ENCODE measurements at places on chromosomes 13 and 19.

DNA sequence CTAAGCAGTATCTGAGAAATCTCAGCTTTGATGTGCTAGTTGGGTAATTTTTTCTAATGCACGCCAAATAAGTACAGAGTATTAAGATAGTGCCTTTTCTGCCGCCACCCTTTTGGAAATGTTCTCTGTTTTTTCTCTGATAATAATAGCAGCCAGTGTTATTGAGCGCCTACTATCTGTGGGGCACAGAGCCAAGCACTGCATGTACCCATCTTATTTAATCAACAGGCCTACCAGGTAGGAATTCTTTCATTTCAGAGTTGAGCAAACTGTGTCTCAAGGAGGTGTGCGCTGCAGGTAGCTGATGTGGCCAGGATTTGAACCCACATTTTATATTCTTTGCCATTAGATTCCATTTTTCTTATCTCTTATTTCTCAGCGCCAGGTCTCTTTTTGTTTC is 1.4 kb downstream of the EPN1 start:
- no peak for DNase-seq

- DNase-seq = no peak
Observed at GRCh38 chr13:32024750-32025149, 6.8 kb upstream of the FRY start.

GRCh38 chr19:44539236-44539826 is 9.9 kb upstream of the CEACAM20 start:
- DNase-seq = no peak

DNA sequence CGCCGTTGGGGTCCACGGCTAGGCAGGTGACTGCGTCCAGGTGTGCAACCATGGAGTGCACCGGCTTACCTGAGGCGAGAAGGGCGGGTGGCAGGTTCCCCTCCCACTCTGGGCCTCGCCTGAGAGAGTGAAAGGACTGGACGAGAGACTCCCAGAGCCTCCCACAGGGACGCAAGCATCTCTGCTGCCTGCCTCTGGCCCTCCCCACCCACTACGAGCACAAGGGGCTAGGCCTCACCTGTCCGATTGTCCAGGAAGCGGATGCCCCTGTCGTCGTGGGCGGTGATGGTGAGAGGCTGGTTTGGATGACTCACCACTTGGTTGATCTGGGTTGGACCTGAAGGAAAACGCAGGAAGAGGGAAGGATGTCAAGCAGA is 5.1 kb upstream of the PRKD2 start:
- DNase-seq = no peak

- no peak for DNase-seq
Observed at GRCh38 chr13:113013878-113014751, 45.1 kb downstream of the MCF2L start.

DNA sequence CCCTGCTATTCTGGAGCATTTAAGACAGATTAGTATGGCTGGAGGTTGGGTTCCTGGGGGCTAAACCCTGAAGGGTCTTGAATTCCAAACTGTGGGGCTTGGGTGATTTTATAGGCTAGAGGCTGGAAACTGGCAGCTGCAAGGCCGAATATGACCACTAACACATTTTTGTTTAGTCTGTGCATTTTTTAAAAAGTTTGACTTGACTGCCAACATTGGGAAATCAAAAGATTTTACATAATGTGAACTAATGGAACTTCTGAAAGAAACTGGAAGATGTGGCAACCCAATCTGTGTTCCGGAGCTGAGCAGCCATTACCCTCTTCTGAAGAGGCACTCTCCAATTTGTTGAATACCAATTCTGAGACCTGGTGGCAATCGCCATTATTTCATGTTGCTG is 5.1 kb downstream of the ZNF784 start:
- no peak for DNase-seq

- no peak for DNase-seq
Observed at GRCh38 chr13:49791315-49791710, 1.2 kb downstream of the KPNA3 start.

DNA sequence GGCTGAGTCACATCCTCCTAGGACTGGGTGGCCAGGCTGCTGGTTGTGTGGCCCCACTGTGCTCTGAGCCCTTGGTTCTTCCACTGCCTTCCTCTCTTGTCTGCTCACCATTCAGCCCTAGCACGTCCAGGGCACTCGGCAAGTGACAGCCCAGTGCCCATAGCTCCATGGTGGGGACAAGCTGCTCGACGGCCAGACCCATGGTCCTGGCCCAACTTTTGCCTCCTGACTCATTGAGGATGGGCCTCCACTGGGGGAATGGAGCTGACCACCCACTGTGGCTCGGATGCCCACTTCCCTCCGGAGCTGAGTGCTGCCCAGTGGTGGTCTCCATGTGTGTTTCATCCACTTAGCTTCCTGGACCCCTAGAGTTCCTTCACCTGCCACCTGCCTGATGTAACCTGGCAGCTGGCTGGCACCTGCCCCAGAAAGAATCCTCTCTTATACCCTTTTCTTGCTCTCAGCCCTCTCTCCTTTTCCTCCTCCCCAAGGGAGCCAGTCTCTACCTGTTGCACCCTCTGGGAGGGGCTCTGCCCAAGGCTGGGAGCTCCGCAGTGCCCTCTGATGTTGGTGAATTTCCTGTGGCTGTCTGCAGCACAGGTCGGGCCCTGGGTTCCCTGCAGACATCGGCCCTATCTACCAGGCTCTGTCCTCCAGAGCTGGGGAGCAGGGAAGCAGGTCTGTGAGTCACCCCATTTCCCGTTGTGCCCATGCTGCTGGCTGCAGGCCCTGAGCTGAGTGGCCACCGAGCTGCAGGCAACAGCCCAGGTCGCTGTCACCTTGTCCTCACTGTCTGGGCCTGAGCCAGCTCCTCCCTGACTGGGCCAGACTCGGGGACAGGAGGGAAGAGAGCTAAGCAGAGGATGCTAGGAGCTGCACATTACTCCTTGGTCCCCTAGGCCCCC is 7.4 kb downstream of the CHST8 start:
- no peak for DNase-seq

DNA sequence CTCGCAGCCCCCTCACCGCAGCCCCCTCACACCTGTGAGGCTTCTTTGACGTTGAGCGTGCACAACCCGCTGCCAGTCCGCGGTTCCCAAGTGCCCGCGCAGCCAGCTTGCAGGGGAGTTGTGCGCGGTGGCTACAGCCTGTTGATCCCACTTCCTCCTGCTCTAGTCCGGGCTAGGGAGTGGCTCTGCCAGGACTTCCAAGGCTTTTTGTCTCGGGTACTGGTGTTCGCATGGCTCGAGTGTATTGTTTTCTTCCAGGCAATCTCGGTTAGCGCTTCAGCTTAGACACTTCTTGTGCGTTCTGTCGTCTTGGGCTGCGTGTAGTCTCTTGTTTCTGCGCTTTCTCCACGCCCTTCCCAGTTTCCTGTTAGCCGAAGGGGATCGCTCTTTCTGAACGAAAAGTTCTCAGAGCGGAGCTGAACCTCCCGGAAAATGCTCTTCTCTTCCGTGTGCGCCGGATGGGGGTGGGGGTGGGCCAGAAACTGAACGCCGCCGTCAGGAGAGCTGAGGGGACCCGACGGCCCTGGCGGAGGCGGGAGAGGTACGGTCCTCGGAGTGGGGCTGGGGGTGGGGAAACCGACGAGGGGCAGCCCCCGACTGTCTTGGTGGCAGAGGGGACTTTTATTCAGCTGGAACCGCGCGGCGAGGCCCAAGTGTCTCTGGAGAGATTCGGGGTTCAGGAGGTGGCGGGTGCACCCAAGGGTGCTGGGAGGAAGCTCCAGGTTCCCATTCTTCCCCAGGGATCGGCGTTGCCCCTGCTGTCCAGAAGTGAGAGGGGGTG is 697 bp upstream of the DGKH start:
- DNase-seq = peak; percentile 35

Measured in activated naive CD4-positive, alpha-beta T cell treated with Interleukin-2 at 50 U/mL for 16 hours (primary cell).